ENCODE measurements at places on chromosomes 6 and 20.

GRCh38 chr6:6798448-6798860 lies 209.9 kb downstream of the LY86 start:
- no peak overlapping the region for H3K4me3 ChIP-seq
- peaks cover 13% of the 10 kb centered on the region for H3K4me1 ChIP-seq
- DNase-seq = no peak
- H3K27me3 ChIP-seq = no peaks in the 10 kb centered on the region
- H3K27ac ChIP-seq = peak overlapping the region; percentile 13

DNA sequence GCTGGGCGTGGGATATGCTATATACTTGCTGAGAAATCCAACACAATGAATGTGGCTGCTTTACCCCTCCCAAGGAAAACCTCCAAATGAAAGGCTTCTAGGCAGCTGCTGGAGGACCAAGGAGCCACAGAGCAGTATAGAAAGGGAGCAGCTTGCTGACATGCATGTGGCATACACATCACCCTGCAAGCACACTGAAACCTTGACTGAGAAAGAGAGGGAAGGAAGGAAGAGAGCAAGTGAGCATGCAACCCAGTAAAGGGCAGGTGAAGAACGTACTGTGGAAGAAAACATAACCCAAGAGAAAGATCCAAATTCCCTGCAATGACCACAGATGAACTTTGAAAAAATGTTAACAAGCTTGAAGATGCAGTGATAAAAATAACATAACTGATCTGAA lies 543.0 kb downstream of the KIF16B start:
- no peaks in the 10 kb centered on the region for H3K27me3 ChIP-seq
- no peak overlapping the region for H3K27ac ChIP-seq
- no peaks in the 10 kb centered on the region for H3K36me3 ChIP-seq
- H3K4me3 ChIP-seq = no peak overlapping the region
- H3K4me1 ChIP-seq = no peaks in the 10 kb centered on the region

GRCh38 chr6:70277470-70277869 lies 25.4 kb downstream of the COL9A1 start:
- H3K4me1 ChIP-seq = no peaks in the 10 kb centered on the region
- H3K4me3 ChIP-seq = no peak overlapping the region
- no peaks in the 10 kb centered on the region for H3K36me3 ChIP-seq
- no peak overlapping the region for H3K27ac ChIP-seq

- no peaks in the 10 kb centered on the region for H3K36me3 ChIP-seq
- H3K4me1 ChIP-seq = no peaks in the 10 kb centered on the region
- no peak for DNase-seq
- no peak overlapping the region for H3K27ac ChIP-seq
Observed at GRCh38 chr6:75143191-75143590, 62.7 kb downstream of the COL12A1 start.

DNA sequence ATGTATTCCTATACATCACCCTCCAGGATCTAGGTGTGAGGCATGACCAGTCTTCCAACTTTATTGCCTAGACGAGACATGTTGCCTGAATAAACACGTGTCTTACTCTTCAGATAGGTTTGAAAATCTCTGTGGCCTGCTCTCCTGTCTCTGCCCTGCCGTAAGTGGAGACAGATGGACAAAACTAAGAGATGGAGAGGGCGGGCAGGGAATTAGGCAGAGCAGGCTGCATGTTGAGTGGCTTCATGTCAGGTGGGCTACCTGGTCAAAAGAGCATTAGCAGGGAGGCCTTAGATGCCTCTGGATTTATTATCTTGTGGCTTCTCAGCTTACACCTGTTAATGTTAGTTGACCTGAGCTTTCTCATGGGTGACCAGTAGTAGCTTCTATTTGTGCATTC lies 59.0 kb upstream of the TULP4 start:
- H3K27ac ChIP-seq = no peak overlapping the region
- H3K4me1 ChIP-seq = peaks cover 28% of the 10 kb centered on the region
- no peaks in the 10 kb centered on the region for H3K27me3 ChIP-seq
- DNase-seq = no peak

DNA sequence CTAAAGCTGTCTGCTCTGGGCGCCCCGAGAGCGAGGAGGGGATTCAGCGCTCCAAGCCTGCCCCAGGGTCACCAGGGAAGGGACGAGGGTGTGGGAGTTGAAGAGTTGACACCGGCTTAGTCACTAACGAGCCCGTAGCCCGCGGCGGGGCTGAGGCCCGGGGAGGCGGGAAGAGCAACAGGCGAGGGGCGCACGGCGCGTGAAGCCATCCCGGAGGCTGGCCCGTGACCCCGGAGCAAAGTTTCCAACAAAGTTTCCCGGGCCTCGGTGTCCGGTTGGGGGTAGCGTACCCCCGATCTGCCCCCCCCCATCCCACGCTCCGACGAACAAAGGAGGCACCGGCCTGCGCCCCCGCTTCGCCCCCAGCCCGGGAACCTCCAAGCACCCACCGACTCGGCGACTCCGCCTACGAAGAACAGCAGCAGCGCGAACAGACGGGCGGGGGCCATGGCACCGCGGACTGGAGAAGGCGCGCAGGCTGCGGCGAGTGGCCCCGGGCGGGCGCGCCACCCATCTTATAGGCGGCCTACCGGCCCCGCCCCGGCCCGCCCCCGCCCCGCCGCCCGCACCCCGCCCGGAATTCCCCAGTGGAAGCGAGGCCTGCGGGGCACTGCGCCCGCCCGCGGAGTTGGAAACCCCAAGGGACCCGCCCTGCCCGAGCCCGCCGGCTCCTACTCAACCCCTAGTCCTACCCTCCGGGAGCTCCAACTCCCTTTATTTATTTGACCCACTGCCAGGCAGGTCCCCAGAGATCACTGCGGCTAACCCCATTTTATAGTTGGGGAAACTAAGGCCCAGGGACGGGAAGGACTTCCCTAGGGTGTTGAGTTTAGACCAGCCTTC lies at the start of gene SDC4:
Gene SDC4, minus strand, starts transcription at position 489 of the 843 bp plus-strand sequence. Its CDS starts 40 bp downstream, at position 449.
- H3K36me3 ChIP-seq = no peaks in the 10 kb centered on the region
- H3K4me1 ChIP-seq = peaks cover 11% of the 10 kb centered on the region
- peak within 1 kb of the TSS; percentile 40 for H3K4me3 ChIP-seq
- H3K27me3 ChIP-seq = peaks cover 24% of the 10 kb centered on the region

GRCh38 chr6:135876058-135876457 lies 24.6 kb downstream of the PDE7B start:
- H3K4me1 ChIP-seq = peaks cover 9% of the 10 kb centered on the region
- H3K36me3 ChIP-seq = no peaks in the 10 kb centered on the region
- peak overlapping the region; percentile 77 for H3K27ac ChIP-seq
- no peaks in the 10 kb centered on the region for H3K27me3 ChIP-seq
- peak; percentile 79 for DNase-seq

- no peak for DNase-seq
- no peaks in the 10 kb centered on the region for H3K27me3 ChIP-seq
- no peak overlapping the region for H3K4me3 ChIP-seq
- no peak overlapping the region for H3K27ac ChIP-seq
- H3K4me1 ChIP-seq = no peaks in the 10 kb centered on the region
Observed at GRCh38 chr6:47670851-47671250, 27.5 kb upstream of the ADGRF4 start.

DNA sequence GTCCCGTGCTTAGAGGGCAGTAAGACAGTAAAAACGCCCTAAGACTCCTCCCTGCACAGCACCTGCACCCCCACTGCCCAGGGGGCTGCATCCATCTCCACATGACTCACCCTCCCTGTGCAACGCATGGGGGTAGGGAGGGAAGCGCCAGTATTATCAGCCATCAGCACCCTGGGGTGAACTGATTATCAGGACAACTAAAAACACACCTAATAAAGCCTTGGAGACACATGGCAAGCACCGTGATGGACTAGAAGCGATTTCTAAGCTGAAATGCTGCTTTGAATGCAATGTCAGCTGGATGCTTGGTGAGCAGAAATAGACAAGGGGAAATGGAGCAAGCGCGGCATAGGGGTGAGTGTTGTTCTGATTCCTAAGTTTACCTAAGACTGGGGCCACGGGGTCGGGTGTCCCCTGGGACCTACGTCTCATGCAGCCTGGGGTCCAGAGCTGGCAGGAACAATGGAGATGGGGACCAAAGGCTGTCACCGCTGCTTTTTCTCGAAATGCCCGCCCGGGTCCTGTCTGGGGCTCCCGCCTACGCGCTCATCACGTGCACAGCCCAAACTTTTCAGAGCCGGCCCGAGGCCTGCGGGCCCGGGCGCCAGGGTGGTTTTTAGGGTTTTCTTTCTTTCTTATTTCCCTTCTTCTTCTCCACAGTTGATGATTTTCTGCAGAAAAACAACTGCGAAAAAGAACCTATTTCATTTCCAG lies 702 bp upstream of the TNFAIP3 start:
- H3K4me3 ChIP-seq = peak overlapping the region; percentile 98
- H3K27ac ChIP-seq = peak overlapping the region; percentile 92
- peaks cover 19% of the 10 kb centered on the region for H3K36me3 ChIP-seq
- peaks cover 65% of the 10 kb centered on the region for H3K4me1 ChIP-seq

All from thymus (tissue), 14 donors.